Activated CD4-positive, alpha-beta T cell treated with anti-CD3 and anti-CD28 coated beads, Interleukin-2, Interleukin-6, amounts not matched to agents 100 ng/mL and 50 ng/mL, durations not matched to agents 16 hours and 8 hours (primary cell): ENCODE measurements at places on chromosomes 4 and X.

GRCh38 chr4:11223311-11223710 lies 205.4 kb downstream of the HS3ST1 start:
- no peak for DNase-seq

GRCh38 chr4:170097681-170098080 lies 7.9 kb upstream of the AADAT start:
- no peak for DNase-seq

- no peak for DNase-seq
Measured at GRCh38 chr4:744212-744841, 38.7 kb downstream of the PCGF3 start.

DNA sequence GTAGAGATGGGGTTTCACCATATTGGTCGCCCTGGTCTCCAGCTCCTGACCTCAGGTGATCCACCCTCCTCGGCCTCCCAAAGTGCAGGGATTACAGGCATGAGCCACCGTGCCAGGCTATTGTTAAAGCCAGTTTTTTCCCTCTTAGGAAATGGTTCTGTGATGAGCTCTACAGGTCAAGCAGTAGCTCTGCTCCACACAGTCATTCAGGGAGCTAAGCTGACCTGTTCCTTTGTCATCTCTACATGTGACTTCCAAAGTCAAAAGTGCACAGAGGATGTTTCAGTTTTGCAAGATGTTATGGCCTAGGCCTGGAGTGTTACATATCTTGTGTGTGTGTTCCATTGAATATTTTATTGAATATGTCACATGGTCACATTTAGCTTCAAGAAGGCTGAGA lies 11.4 kb downstream of the MCUB start:
- DNase-seq, result no peak

DNA sequence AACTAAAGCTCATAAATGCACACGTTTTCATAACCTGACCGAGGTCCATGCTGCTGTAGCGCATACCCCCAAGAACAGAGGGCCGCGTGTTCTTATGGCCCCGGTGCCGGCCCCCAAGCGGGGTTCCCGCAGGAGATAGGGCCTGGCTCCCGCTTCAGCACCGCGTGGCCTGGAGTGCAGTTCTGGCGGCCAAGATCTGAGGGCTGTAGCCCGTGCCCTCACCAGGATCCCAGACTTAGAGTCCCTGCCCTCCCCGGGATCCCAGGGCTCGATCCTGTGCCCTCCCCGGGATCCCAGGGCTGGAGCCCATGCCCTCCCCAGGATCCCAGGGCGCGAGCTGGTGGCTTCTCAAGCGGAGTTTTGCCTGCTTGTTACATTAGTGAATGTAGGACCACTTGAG lies 1.0 kb upstream of the GRPEL1 start:
- DNase-seq, result no peak

DNA sequence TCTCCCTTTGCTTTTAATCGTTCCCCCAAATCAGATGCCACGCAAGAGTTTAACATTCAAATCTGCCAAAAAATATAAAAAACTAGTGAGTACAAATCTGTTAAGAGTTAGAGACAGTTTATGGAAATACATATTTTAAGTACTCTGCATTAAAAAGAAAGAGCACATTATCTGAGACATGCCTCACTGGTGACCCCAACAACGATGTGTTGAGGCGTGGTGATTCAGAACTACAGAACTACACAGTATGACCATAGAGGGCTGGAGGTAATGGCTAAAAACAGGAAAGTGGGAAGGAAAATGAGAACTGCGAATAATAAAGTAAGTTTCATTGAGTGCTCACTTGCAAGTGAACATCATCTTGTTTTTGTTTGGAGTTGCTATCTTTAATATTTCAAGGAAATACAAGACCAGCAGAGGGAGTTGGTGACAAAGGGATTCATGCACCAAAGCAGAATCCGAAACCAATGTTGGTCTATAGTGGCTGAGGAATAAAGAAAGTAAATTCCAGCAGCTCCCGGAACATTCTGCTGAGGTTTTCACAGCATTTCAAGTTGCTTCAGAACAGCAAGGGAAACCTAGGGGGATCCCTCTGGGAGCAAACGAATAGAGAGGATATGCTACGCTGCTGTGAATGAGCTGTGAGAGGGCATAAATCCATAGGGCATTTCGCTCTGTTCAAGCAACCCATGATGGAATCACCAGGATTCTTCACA lies 92.2 kb downstream of the DCHS2 start:
- DNase-seq, result no peak

GRCh38 chr4:11355226-11355625 lies 73.5 kb downstream of the HS3ST1 start:
- DNase-seq, result no peak

- no peak for DNase-seq
Measured at GRCh38 chr4:27206009-27206408, 345.4 kb downstream of the STIM2 start.

DNA sequence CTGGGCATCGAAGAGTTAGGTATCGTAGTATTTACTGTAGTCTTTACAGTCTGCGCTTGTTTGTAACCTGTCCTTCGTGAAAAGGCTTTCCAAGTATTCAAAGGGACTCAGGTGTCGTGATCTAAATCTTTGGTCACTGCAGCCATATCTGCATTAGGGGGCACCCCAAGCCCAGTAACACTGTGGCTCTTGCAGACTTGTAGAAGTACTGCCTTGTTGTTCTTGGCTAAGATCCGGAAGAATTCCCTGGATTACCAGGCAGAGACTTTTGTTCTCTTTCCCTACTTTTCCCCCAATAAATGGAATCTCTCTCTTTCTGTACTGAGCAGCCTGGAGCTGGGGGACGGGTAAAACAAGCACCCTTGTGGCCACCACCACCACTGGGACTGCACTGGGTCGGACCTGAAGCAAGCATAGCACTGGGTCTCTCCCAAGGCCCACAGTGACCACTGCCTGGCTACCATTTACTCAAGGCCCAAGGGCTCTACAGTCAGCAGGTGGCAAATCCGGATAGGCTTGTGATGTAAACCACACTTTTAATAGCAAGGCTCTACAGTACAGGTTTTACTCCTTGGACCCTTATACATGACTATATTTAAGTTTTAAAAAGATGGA lies 12.0 kb downstream of the CXorf58 start:
- DNase-seq, result no peak

DNA sequence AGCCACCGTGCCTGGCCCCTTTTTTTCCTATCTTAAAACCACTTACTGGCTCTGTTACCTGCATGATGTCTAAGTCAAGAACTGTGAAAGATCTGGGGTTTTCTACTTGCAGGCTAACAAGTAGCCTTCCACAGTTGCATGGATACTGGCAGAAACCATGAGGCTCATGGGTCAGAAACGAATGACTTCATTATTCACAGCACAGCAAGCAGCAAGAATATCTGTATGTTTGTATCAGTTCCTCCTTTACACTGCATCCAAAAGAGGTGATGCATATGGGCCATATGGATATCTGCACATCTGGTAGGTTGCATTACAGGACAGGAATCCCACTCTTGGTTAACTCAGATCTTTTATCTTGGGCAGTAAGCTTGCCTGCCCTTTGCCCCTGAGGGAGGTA lies 154.9 kb upstream of the NUDT6 start:
- DNase-seq, result no peak

DNA sequence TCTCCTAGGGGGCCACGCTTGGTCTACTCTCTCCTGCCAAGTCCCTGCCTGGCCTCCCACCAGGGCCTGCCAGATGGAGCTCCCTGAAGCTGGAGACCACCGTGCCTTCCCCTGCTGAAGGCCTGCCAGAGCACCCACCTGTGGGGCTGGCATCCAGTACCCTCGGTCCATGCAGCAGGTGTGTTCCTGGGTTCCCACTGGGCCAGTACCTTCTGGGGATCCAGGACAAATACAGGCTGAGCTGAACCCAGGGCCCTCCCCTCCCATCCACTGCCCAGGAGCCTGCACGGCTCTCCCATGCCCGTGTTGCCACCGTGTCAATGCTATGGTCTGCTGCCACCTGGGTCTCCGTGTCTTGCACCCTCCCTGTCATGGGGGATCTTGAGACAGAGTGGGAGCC lies 68.8 kb downstream of the ABLIM2 start:
- no peak for DNase-seq

DNA sequence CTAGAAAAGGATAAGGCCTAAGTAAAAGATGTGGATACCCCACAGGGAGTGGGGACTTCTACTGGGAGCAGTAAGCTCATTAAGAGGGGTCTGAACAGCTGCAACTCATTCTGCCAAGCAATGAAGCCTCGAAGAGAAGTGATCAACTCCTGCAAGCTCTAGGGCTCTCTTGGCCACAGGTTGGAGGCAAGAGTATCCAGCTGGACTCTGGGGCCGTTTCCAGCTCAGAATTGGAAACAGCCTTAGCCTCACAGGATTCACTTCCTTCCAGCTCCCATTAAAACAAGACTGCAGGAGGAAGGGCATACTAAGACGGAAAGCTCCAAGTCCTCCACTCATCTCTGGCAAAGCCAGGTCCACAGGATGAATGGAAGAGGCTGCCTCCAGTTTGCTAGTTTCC lies 126.3 kb downstream of the ATG4A start:
- DNase-seq, result no peak

GRCh38 chr4:68535974-68536373 lies 40.1 kb downstream of the UGT2B17 start:
- no peak for DNase-seq

- DNase-seq, result no peak
Measured at GRCh38 chrX:13764765-13765164, 30.2 kb downstream of the OFD1 start.

- no peak for DNase-seq
Measured at GRCh38 chr4:123497340-123497739, 100.7 kb downstream of the SPRY1 start.

- DNase-seq, result no peak
Measured at GRCh38 chr4:122889726-122890125, 32.7 kb downstream of the NUDT6 start.

DNA sequence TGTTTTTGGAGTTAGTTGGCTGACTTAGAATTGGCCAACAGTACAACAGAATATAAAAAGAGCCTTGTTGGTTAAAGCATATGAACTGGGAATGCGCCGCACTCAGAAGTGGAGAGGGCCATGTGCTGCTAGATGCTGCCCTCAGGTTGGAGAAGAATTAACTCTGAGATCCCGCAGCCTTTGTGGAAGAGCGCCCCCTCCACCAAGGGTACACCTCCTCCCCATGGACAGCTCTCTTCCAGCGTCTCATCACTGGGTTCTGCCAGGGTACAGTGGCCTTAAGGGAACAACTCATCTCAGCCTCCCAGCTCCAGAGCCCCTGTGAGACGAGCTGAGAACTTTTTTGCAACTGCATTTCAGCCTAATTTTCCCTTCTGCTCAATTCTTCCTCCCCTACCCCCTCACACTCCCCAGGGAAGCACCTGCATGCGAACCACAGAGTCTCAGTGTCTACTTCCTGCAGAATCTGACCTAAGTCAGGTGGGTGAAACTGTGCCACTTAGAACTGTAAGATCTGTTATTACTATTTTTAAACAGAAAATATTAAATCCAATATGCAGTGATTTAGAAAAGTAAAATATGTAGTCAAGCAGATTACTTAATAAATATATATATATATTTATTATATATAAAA lies 380.6 kb downstream of the RAB28 start:
- DNase-seq, result no peak

DNA sequence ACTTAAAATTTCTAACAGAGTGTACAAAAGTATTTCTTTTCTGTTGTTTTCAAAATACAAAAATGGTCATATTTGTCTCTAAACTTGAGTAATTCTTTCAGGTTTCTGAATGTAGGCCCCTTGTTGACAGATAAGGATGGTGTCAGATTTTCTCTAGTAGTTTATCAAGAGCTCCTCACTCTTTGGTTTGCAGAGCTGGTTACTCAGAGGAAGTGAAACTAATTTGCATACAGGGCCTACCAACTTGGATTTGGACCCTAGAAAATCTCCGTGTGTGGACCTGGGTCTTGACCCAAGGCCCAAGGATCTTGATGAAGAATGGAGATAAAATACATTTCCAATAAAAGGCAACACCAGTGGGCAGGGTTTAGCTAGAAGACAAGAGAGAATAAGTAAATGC lies 433 bp upstream of the ADH6 start:
- DNase-seq, result no peak

GRCh38 chr4:188121530-188121929 lies 12.1 kb upstream of the TRIML2 start:
- no peak for DNase-seq

DNA sequence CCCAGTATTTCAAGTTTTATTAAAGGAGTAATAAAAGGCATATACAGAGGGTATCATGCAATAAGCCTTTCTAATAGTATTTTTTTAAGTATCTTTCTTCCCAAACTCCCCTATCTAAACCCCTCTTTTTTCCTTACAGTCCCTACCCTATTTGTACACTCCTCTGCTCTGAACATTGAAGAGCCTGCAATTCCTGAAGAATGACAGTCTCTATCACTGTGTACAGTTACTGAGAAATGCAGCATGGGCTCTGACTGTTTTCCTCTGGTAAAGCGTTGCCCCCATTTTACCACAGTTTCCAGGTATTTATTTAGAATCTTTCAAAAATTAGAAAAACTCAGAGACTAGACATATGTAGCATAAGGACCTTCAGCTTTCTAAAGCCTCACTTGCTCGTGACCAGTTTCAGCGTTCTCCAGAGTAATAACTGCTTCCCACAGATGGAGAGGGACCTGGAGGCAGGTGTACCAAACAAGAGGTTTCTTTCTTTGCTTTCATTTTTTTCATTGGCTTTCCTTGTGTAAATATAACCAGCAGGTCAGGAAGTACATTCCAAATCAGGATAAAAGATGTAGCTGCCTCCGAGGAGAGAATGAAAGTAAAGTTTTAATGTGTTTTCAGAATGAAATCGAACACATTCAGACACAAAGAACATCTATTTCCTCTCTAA lies 230.8 kb downstream of the CFAP299 start:
- DNase-seq, result no peak

DNA sequence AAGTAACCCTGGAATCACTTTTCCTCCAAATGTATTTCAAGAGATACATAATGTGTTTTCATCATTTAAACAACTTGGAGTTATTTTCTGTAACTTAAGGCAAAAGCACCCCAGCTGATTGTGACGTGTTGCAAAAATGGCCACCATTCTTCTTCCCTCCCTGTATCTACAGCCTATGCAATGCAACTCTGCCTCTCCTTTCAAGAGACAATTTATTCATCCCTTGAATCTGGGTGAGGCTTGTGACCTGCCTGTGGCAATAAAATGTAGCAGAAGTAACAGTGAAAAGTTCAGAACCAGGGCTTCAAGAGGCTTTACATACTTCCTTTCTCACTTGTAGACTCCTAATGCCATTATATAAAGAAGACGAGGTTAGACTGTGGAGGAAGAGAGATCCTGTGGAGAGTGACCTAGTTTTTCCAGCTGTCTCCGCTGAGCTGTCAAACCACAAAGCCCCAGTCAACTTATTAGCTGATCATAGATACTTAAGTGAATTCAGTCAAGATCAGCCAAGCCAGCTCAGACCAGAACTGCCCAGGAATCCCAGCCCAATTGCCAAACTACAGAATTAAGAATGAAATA lies 81.0 kb upstream of the KLF3 start:
- peak; percentile 18 for DNase-seq

DNA sequence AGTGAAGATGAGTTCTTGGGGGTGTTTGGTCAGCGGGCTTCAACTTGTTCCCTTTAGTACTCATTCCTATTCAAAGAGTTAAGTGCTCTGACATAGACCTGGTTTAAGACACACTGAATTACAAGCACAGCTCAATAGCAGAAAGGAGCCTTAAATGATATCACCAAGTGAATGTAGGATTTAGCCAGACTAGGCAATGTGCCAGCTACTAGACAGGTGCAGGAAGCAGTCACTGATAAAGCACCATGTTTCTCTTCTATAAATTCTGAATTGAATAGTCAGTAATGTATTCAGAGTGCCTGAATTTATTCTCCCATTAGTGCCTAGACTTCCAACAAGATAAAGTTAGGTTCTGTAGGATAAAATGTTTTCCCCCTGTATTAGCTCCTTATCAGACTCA lies 63.6 kb downstream of the ASB9 start:
- DNase-seq, result no peak

- DNase-seq, result no peak
Measured at GRCh38 chrX:15350329-15350996, 15.1 kb upstream of the PIGA start.
